ENCODE measurements at places on chromosomes 2 and 18.

DNA sequence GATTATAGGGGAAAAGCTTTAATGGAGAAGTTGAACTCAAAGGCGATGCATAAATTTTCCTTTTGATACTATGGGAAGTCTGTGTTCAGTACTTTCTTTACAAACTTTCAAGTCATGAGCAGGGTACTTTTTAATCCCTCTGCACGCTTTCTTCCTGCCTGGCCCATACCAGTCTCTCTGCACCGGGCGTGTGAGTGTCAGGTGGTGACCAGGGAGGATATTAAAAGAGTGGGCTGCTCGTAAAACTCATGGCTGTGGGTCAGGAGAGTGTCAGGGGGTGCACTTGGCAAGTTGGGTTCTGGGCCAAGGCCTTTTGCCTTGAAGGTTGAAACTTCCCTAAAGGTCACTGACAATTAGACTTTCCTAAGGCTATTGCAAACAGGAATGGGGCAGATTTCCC lies 367.8 kb downstream of the GPD2 start:
- DNase-seq = no peak

GRCh38 chr18:49548229-49548636 lies 13.6 kb upstream of the LIPG start:
- DNase-seq = peak; percentile 7

DNA sequence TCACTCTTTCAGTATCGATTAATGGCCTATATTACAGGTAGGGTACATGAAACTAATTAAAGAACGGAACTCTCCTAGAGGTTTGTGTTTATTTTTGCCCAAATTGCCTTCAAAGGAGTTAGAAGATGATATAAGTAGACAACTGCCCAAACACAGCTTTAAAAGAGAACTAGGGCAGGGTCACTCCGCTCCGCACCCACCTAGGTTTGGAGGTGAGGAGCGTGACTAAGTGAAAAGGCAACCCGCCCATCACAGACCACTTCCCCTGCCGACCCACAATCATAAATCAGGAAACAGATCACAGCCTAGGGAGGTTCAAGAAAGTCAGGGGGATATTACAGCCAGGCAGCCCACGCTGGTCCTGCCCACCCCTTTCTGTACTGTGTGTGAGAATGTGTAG lies 166.7 kb downstream of the C1D start:
- DNase-seq = no peak

DNA sequence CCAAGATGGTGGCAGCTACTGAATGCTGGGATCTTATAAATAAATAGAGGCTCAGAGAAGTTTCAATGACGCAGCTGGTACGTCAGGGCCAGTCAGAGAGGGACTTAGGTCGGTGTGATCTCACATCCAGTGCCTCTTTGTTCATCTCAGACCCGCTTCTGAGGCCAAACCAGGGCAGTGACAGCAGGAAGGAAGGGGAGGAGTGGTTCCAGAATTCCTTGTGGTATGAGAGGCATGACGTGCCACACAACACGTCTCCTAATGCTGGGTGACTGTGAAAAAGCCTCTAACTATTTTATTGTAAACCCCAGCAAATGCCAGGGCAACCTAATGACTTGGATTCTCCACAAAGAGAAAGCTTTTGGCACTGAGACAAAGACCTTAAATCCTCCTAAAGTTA lies 423.3 kb downstream of the LPIN1 start:
- no peak for DNase-seq

- peak; percentile 31 for DNase-seq
Measured at GRCh38 chr2:182186132-182186735, 200.6 kb downstream of the PPP1R1C start.

DNA sequence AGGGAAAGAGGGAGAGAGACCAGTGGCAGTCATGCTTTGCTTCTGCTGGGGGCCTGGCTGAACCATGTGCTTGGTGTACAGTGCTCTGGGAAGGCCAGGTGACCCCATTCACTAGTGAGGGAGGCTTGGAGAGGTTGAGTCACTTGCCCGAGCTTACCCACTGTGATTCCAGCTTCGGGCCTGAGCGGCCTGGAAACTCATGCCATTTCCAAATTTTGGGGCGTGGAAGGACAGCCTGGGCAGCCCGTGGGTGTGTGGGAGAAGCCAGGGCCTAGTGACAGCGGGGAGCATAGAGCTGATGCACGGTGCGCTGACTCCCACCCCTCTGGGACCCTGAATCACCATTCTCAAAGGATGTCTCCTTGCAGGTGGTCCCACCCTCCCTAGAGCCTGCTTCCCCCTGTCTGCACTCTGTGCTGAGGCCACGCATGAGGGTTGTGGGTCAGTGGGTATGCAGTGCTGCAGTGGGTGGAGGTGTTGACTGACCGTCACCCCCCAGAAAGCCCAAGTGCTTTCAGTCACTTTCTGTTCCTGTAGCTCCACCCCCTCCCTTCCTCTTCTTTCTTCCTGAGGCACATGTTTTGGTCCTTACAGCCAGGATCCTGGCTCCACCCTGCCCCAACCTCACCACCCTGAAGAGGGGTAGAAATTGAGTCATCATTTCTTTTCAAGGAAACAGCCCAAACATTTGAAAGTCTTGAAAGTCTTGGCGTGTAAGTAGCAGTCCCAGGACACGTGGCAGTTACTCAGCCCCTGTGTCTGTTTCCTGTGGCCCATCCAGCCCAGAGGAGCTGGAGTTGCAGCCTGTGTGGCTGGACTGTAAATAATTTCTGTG lies 69.3 kb upstream of the MCFD2 start:
- DNase-seq = no peak

- peak; percentile 13 for DNase-seq
Measured at GRCh38 chr2:79717364-79718007, 204.6 kb downstream of the CTNNA2 start.

DNA sequence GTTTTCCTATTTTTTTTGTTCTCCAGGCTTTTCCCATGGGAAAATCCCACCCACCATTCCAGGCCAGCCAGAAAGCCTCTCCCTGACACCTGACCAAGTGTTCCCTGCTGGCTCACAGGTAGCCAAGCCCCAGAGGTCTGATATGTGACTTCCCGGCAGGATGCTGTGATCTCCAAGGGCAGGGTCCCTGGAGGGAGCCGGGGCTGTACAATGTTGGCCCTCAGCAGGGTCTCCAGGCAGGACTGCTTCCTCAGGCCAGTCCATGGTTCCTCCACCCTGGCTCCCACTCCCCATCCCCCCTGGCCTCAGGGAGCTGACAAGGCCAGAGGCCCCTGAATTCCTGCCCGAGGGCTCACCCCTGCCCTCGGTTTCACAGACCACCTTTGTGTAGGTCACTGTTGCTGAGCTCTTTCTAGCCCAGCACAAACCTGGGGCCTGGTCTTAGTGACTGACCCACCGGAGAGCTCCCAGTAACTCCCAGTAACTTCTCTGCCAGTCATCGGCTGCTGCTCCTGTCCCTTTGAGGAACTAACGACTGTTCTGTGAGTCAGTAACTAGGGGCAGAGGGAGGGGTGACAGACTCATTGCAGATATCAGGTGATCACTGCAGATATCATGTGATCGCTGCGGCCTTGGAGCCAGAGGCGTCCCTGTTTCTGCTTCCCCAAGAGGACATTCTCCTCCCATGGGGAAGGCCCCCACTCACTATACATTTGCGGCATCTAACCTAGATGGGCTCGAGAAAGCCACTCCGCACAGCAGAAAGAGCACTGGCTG lies 38.7 kb downstream of the SDC1 start:
- peak; percentile 94 for DNase-seq

DNA sequence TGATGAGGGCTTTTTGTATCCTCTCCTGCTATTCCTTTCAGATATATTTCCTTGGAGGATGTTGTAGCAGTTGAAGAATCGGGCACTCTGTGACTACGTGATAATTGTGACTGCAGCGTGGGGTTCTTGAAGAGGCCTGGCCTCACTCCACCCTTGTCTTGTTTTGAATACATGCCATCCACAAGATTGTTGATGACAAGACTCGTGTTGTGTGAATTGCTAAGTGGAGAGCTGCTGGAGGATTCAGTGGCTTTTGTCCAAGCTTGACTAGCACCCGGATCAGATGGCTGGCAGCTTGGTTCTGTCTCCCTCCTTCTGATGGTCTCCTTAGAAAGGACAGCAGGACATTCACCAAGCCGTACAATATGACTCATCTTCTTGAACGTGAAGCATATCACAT lies 146.9 kb downstream of the DAW1 start:
- DNase-seq = no peak
